NCI-H2081 (cell line): ENCODE measurements at places on chromosomes 3 and 15.

- DNase-seq = no peak
Observed at GRCh38 chr3:51283421-51283820, 101.7 kb upstream of the MANF start.

- no peak for DNase-seq
Observed at GRCh38 chr3:81936817-81937216, 175.4 kb upstream of the GBE1 start.

GRCh38 chr3:117786349-117786748 lies 1076.8 kb downstream of the TUSC7 start:
- DNase-seq = no peak

GRCh38 chr15:63939531-63940130 lies 105.9 kb upstream of the HERC1 start:
- DNase-seq = no peak

DNA sequence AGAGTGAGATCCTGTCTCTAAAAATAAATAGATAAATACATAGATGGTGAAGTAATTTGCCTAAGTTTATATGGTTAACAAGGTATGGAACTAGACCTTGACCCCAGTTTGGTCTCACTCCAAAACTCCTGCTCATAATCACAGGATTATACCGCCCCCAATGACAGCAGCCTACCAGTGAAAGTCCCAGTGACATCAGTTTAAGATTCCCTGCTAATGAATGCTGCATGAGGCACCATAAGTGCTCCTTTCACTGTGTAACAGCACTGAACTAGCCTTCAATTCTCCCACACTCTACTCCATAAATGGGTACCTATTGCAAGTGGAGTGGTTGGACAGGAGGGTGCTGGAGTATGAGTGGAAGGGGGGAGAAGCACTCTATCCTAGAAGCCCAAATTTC lies 23.7 kb upstream of the THSD4 start:
- no peak for DNase-seq

GRCh38 chr15:45023659-45024225 lies 747 bp downstream of the SORD start:
- DNase-seq = no peak

- DNase-seq = no peak
Observed at GRCh38 chr3:157498371-157498770, 4.8 kb downstream of the VEPH1 start.

GRCh38 chr3:28792604-28793003 lies 444.0 kb upstream of the AZI2 start:
- DNase-seq = no peak

DNA sequence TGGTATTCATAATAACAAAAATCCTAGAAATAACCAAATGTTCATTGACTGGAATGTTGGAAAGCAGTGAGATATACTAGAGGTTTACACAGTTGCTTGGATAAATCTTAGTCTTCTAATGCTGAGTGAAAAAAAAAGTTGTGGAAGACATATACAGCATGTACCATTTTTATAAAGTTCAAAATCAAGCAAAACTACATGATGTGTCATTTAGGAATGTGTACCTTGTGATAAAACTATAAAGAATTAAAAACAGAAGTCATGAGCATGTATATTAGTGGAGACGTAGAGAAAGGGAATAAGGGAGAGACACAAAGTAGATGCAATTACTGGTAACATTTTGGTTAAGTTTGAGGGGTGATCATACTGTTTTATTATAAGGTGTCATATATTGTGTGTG lies 45.2 kb downstream of the FBXL2 start:
- DNase-seq = no peak

GRCh38 chr15:95368755-95369601 lies 961.5 kb upstream of the NR2F2 start:
- DNase-seq = no peak

GRCh38 chr15:90489944-90490343 lies 39.8 kb upstream of the CRTC3 start:
- no peak for DNase-seq

GRCh38 chr15:47669221-47669620 lies 48.1 kb upstream of the SEMA6D start:
- DNase-seq = peak; percentile 29

DNA sequence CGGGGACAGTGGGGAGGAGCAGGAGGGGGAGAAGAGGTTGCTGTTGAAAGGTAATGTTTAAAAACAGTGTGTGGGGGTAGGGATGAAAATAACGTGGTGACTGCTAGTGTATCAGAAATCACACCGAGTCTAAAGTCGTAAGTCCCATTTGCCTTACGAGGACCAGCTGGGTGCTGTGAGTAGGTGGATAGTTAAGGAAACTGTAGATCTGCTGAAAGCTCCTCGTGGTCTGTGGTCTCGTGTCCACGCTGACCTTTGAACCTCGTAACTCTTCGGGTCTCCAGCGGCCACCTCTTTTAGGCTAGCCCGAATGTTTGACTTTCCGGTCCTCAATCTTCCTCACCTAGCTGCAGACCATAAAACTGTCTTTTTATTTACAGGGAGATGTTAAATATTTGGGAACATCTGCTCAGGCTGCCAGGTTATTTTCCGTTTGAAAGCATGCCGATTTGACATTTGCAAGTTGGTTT lies 29.3 kb upstream of the ST3GAL6 start:
- DNase-seq = no peak

DNA sequence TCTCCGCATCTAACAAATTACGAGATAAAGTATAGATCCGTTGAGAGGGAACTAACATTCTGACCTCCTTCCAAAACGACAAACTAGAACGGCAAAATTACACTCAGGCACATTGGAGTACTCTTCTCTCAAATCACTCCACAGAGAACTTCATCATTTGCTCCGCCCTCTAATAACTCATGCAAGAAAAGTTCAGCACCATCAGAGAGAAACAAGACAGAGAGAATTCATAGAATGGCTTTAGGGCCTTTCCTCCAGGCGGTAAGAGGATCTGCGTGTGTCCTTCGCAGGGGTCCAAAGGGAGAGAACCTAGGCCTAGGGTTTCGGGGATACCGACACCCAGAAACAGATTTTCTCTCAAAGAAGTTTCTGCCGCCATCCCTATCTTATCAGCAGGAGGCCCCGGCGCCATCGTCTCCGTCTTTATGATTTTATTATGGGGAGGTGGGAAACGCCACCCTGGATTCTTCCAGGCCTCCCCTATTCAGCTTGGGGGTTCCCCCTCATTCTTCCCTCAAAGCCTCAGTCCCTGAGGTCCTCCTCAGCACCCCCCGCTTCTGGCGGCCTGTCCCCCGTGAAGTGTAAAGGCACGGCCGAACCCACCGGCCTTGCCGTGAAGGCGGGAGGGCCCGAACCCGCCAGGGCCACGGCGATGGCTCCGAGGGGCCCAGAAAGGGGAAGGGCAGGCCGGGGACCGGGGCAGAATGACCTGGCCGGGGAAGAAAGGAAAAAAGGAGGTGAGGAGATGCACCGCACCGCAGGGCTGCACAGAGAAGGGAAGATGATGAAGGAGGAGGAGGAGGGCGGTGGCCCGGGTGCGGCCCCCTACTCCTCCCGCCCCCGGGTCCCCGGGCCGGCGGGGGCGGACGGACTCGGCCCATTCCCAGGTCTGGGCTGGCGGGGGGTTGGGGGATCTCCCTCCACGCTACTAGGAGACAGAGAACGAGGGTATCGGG lies 768 bp downstream of the UBXN7 start:
- no peak for DNase-seq

DNA sequence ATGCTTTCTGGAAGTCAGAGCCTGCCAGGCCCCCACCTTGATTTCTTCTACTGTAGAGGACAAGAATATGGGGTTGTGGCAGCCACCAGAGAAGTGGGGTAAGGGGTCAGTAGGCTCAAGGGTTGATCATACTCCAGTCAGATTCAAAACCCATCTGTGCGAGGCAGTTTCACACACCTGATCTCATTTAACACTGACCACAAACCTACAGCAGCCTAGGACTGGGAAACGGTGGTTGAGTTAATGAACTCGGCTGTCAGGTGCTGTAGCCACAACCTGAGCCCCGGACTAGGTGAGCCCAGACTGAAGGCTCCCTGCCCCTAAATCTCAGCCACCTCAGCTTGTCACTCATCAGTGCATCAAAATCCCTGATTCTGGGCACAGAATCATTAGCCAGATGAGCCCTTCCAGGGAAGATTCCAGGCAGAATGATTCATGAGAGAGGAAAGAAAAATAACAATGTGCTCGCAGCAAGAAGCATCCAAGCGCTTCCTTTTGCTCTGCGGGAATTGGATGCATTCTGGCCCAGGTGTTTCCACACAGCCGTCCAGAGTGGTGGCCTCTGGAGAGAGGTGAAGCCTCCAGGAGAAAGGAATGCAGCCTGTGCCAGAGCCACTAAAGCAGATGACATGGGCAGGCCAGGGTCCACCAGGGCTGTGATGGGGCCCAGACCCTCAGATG lies 102.1 kb downstream of the SRGAP3 start:
- no peak for DNase-seq
